ENCODE measurements at places on chromosomes 4 and X.

GRCh38 chrX:110284159-110284558 is 33.7 kb downstream of the AMMECR1 start:
- DNase-seq = no peak

DNA sequence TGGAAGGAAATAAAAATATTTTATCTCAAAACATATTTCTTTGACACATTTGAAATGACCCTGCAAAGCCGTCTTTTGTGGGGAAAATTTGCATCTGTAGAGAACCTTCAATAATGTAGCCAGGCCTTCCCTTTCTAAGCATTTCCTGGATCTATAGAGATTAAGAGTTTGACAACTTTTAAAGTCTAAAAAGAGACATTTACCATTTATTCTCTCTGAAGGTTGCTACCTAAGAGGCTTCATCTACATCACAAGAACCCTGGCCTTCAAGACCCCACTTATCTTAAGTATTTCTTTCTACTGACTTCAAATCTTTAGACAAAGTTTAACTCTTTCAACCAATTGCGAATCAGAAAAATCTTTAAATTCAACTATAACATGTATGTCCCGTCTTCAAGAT is 1639.8 kb downstream of the RPA4 start:
- DNase-seq = no peak

- DNase-seq = no peak
Observed at GRCh38 chrX:153909980-153910360, 5.5 kb downstream of the AVPR2 start.

DNA sequence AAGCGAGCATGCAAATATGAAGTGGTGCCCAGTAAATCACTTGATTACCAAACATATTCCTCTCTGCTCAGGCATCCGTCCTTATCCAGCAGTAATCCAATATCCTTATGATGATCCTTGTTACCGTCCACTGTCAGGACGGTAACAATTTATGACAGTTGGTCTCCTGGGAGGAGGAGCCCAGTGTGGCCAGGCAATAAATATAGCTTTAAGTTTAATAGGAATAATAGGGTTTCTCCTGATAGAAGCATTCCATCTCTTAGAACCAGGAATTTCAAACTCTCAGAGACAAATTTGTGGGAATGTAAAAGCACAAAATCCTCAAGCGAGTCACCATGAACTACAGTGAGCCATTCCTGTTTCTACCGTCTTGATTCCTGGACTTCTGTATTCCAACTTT is 171.2 kb upstream of the IL15 start:
- DNase-seq = no peak

GRCh38 chrX:115260330-115260729 is 26.4 kb upstream of the LRCH2 start:
- DNase-seq = peak; percentile 1

DNA sequence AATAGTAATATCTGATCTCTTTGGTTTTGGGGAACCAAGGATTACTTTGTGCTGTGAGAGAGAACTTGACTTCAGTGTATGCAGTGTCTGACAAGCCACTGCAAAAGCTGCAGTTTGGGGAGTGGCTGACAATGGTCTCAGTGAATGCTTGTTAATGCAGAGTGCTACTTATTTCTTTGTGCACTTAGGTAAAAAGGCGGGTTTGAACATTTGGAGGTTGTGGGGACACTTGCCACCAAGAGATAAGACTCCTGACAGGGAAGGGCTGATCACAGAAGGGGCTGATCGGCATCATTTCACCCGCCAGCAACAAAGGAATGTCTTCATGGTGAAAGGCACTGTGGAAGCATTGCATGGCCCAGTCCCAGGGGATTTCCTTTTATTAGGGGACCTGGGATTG is 28.6 kb upstream of the USP46 start:
- DNase-seq = no peak

DNA sequence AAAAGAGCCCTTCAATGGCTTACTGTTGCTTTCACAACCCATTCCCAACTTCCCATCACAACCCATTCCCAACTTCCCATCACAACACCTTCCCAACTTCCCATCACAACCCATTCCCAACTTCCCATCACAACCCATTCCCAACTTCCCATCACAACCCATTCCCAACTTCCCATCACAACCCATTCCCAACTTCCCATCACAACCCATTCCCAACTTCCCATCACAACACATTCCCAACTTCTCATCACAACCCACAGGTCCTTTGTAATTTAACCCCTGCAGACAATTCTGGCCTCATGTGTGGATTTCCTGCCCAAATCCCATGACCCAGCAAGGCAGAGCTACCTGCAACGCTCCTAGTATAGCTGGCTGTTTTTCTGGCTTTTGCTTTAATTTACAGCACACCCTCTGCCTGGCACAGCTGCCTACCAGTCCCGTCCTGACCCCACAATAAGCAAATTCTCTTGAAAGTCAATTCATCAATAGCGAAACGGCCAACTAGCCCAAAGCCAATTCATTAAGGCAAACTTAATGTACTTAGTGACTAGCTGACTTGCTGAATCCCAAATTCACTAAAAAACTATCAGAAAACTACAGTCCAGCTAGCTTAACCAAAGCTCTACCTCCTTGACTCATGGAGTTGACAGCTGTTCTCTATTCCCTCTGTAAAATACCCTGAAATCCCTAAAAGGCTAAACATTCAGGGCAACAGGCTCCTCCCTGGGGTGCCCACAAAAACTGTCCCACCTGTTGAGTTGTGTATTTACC is 75.6 kb downstream of the AFAP1 start:
- peak; percentile 83 for DNase-seq

GRCh38 chr4:103994059-103994458 is 274.3 kb upstream of the TACR3 start:
- peak; percentile 31 for DNase-seq

GRCh38 chrX:50428174-50428573 is 42.5 kb downstream of the DGKK start:
- no peak for DNase-seq

DNA sequence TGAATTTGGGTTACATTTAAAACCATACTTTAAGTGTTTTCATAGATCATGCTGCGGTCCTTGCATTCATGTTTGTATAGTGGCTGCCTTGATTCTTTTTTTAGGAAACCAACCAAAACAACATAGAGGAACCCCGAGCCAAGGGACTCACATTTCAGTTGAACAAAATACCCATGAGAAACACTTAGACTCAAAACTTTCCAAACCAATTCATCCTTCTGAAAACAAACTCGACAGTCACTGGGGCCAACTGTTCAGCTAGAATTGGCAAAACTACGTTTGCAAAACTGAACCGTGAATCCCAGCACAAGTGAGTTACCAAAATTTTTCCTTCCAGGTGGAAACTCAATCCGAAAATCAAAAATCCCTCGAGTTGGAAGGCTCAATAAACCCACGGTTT is 1.4 kb downstream of the ADGRA3 start:
- no peak for DNase-seq

- DNase-seq = no peak
Observed at GRCh38 chr4:74042681-74043080, 4.2 kb upstream of the CXCL3 start.

- DNase-seq = no peak
Observed at GRCh38 chr4:162350331-162350730, 186.5 kb upstream of the FSTL5 start.

GRCh38 chrX:12977761-12978204 is 2.9 kb downstream of the TMSB4X start:
- DNase-seq = no peak

- no peak for DNase-seq
Observed at GRCh38 chr4:44257461-44257860, 191.1 kb downstream of the KCTD8 start.

- DNase-seq = no peak
Observed at GRCh38 chrX:153556767-153557166, 39.3 kb downstream of the ATP2B3 start.

- DNase-seq = no peak
Observed at GRCh38 chr4:135408109-135408508, 1206.5 kb upstream of the PABPC4L start.

GRCh38 chrX:27660878-27661277 is 70.7 kb downstream of the DCAF8L2 start:
- no peak for DNase-seq

DNA sequence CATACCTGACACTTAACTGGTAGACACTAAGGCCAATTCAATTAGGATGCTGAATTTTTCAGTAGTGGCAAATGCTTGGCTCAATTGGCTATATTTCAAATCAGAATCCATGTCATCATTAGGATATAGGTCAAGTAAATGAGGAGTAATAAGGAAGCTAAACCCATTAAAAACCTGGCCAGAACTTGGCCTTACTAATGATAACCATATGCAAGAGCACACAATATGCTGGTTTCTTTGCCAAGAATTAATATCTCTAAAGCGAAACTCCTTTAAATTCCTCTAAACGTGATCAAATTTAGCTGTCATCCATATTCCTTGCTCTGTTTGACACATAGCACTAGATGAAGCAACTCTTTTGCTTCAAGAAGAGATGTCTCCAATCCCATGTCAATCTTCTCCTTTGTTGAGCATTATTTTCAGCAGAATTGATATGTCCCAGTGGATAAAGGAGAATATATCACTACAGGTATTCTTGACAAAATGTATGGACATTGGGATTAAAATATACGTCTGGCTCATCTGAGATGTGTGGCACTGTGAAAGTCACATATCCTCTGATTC is 206.1 kb upstream of the ANKRD50 start:
- no peak for DNase-seq

DNA sequence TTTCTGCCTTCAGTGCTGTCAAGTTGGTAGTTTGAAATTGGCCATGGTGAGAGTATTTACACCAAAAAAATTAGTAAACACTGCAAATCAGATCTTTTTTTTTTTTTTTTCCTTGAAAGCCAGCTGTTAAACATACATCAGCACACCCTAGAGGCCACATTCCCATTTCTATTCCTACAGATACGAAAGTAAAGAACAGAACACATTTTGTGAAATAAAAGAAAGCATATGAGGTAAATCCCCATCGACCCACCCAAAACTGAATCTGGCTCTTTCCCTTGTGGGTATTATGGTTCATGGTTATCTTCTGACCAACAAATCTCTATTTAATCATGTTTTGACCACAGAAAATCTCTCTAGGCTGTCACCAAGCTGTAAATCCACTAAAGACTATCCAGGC is 41.8 kb upstream of the AP1AR start:
- DNase-seq = no peak

GRCh38 chrX:108036298-108036973 is 8.4 kb upstream of the VSIG1 start:
- DNase-seq = no peak

DNA sequence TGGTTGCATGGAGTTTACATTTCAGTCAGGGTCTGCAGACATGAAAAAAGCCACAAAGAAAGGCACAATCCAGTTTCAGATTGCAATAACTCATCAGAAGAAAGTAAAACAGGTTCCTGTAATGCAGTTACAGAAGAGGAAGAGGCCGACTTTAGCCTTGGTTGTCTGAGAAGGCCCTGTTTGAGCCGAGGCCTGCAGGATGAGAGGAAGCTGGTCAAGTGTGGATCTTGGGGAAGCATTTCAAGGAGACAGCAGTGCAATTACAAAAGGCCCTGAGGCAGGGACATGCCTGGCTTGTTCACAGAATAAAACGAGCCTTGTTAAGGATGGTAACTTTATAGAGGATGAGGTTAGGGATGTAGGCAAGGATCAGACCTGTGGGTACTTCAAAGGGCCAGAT is 62.4 kb downstream of the AFF2 start:
- no peak for DNase-seq

DNA sequence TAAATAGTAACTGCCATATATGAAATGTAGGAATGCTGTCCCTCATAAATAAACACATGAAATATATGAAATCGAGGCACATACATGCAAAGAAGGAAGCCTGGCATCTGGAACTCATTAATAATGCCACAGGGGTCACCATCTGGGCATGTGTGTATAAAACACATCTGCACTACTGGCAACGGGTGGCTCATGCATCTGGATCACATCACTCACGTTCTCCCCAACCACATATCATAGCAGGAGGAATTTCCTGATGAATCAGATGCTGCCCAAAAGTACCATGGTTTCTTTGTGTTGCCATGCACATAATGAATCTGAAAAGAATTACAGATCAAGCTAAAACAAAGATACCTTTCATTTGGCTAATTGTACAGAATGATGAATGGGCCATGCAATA is 28.6 kb downstream of the RNF175 start:
- no peak for DNase-seq

DNA sequence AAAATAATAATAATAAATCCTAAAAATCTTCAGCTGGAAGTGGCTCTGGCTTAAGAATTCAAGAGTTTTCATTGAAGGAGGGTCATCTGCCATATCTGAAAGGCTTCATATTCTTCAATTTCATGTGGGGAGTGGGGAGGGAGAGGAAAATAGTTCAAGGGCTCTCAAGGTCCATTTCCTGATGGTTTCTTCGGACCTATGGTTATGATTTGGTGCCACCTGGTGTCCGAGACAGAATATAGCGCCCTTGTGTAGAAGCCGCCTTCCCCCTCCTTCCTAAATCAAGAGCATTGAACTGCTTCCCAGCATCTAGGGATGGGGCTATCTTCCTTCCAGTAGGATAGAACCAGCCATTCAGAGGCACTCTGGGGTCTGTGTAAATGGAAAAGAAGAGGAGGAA is 34.3 kb downstream of the NLGN3 start:
- peak; percentile 80 for DNase-seq

DNA sequence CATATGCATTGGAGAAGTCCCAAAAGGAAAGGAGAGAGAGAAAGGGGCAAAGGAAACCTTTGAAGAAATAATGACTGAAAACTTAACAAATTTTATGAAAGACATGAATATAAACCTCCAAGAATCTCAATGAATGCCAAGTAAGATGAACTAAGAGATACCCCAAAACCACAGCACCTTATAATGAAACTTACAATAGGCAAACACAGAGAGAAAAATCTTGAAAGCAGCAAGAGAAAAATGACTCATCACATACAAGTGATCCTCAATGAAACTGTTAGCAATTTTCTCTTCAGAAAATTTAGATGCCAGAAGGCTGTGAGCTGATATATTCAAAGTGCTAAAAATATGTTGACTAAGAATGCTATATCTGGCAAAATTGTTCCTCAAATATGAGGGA is 10.1 kb downstream of the SMIM10L2A start:
- no peak for DNase-seq

GRCh38 chrX:101956556-101956955 is 24.7 kb upstream of the ZMAT1 start:
- no peak for DNase-seq

GRCh38 chr4:44720371-44720770 is 6.0 kb downstream of the GNPDA2 start:
- DNase-seq = no peak

DNA sequence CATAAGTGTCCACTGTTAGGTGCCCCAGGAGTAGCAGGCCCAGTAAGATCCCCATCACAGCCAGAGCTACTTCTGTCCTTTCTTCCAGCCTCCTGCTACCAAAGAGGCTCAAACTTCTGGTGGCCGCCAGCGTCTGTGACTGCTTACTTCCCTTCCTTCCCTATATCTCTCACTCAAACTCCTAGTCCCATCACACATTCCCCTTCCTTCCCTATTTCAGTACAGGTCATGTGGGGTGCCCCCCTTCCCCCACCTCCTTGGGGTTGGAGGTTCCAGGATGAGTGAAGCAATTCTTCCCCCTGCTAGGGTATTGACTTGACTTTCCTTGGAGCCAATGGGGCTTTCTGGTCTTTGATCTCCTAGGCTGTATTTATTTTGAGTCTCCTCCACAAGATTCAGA is at the start of gene VSIG4:
TSS of gene VSIG4 (minus strand) at position 137 of the 400 bp plus-strand sequence. CDS start at position 55, 82 bp downstream.
- no peak for DNase-seq

GRCh38 chr4:112266823-112267222 is 18.9 kb downstream of the TIFA start:
- peak; percentile 35 for DNase-seq

GRCh38 chr4:176761872-176762271 is 30.9 kb downstream of the VEGFC start:
- DNase-seq = no peak

- DNase-seq = peak; percentile 32
Observed at GRCh38 chr4:101306225-101306624, 41.1 kb downstream of the PPP3CA start.

- DNase-seq = no peak
Observed at GRCh38 chr4:87974856-87975462, 555 bp upstream of the SPP1 start.
